ENCODE measurements at places on chromosomes 1 and 21.

GRCh38 chr1:101905283-101905835, 91.4 kb downstream of the OLFM3 start:
- DNase-seq: no peak

DNA sequence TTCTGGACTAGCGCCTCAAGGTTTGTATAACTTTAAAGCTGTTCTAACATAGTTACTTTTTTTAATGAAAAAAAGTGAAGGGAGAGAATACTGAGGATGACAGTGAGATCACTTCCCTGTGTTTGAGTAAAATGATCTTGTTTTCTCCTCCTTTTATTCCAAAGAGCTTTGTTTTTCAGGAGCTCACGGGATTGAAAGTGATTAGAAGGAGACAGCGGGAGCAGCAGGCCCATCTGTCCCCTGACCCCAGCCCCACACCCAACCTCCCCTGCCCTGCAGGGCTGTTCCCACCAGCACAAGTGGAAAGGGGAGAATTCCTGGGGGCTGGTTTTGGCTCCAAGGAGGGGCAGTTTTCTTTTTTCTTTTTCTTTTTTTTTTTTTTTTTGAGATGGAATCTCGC, 2.1 kb upstream of the DNMT3L start:
- DNase-seq: no peak

- DNase-seq: no peak
These were observed 47.1 kb upstream of the OLIG2 start for GRCh38 chr21:32978331-32979270.

- no peak for DNase-seq
These were observed 34.6 kb upstream of the C1orf87 start for GRCh38 chr1:60108196-60108595.

GRCh38 chr1:167579986-167580385, 26.4 kb upstream of the CREG1 start:
- no peak for DNase-seq

DNA sequence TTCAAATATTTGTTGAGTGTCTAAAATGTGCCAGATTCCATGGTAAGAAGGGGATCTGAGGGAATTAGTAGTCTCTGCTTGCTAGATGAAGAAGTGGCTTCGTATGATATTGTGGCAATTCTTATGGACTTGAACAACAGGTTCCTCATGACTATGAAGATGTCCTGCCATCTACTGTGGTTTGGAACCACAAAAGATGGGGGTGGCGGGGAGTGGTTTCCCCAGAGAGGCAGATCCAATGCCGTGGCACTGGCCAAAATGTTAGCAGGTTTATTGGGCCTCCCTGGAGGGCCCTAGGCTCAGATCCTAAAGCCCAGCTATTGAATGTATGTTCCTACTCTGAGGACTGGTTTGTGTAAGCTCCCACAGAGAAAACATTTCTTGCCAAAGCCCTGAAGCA, 120.8 kb downstream of the RGS2 start:
- DNase-seq: no peak

- no peak for DNase-seq
These were observed 3.6 kb downstream of the H6PD start for GRCh38 chr1:9238134-9238533.

- DNase-seq: no peak
These were observed 27.8 kb upstream of the CCSAP start for GRCh38 chr1:229370601-229371021.

GRCh38 chr1:160836561-160836960, 26.1 kb downstream of the CD244 start:
- DNase-seq: no peak

DNA sequence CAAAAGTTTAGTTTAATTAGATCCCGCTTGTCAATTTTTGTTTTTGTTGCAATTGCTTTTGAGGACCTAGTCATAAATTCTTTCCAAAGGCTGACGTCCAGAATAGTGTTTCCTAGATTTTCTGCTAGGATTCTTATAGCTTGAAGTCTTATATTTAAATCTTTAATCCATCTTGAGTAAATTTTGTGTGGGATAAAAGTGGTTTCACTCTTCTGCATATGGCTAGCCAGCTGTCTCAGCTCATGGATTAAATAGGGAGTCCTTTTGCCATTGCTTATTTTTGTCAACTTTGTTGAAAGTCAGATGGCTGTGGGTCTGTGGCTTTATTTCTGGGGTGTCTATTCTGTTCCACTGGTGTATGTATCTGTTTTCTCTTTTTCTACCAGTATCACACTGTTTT, 801.3 kb upstream of the ADGRL4 start:
- DNase-seq: no peak

GRCh38 chr1:88221411-88221810, 462.7 kb upstream of the PKN2 start:
- no peak for DNase-seq

DNA sequence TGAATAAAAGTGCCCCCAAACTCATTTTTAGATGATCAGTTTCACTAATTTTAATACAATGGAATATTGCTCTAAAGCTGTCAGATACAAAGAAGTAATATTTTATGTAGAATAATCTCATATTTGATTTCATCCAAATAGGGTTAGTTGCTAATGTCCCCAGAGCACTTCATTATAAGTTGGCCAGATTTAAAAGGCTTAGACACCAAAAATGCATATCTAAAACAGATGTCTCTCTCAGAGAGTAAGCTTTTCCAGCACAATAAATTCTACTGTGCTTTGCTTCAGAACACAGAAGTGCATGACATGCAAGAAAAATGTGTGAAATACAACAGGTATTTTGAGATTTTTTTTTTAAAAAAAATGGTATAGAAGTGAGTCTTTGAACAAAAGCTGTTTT, 194.2 kb downstream of the LRRIQ3 start:
- DNase-seq: no peak

- DNase-seq: no peak
These were observed 4.7 kb upstream of the C1orf174 start for GRCh38 chr1:3904843-3905185.

- DNase-seq: no peak
These were observed 104.8 kb upstream of the SLC45A1 start for GRCh38 chr1:8213136-8213535.

- DNase-seq: no peak
These were observed 10.8 kb upstream of the SHISA4 start for GRCh38 chr1:201877877-201878401.

GRCh38 chr1:25813734-25814471, 5.9 kb upstream of the MTFR1L start:
- no peak for DNase-seq

GRCh38 chr21:15804247-15805005, 74.6 kb downstream of the USP25 start:
- no peak for DNase-seq

DNA sequence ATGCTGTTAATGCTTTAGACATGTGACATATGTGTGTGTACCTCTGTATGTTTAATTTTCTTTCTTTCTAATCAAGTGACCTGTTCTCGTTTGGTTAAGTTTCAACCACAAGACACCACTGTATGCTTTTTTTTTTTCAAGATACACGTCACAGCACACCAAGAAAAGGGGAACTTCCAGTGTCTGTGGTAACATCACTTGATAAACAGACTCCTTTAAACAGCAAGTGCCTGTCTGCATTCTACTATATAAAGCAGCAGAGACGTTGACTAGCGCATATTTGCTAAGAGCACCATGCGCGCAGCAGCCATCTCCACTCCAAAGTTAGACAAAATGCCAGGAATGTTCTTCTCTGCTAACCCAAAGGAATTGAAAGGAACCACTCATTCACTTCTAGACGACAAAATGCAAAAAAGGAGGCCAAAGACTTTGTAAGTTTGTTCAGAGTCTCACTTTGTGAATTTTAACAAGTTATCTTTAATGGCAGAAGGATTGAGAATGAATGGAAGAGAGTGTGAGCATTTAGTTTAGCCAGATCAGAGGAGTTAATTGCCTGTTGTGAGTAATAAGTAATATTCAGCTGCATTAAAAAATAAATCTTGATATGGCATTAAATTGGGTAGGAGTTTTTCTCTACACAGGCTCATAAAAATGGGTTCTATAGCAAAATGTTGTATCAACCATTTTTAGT, at the start of gene RGS1:
TSS of gene RGS1 (plus strand) at position 275 of the 691 bp plus-strand sequence. CDS start at position 295, 20 bp downstream.
- peak; percentile 31 for DNase-seq

DNA sequence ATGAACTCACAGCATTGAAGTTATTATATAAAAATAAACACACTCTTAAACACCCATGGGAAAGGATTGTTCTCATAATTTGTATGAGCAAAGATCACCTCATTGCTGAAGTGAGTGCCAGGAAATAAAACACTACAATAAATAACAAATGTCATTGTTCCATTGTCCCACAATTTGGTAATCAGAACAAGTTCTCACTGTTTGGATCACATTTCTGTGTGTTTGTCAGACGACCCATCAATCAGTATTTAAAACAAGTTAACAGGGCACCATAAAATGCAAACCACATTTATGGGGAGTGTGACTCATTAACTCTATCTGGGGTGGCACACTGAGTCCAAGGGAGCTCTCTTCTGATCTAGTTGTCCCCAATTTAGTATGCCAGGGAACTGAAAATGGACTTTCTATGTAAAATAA, 124.5 kb downstream of the PTPRC start:
- no peak for DNase-seq

- no peak for DNase-seq
These were observed 21.9 kb downstream of the GPR52 start for GRCh38 chr1:174469687-174470086.

- DNase-seq: no peak
These were observed 46.8 kb upstream of the PPM1J start for GRCh38 chr1:112761714-112762480.

DNA sequence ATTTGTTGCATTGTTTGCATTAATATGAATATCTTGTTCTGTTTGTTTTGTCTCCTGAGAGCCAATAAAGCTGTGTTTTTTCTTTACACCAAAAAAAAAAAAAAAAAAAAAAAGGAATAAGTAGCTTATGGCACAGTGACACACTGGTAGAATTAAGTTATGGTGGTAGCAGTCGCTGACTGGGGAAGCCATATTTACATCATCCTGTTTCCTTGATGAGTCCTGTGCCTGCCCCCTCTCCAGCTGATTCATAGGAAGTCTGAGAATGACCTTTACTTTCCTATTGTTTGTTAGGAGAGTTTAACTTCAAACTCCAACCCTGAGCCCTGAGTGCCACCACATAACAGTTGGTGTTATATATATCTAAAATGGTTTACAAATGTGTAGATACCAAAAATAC, 62.2 kb downstream of the OBSCN start:
- DNase-seq: no peak

DNA sequence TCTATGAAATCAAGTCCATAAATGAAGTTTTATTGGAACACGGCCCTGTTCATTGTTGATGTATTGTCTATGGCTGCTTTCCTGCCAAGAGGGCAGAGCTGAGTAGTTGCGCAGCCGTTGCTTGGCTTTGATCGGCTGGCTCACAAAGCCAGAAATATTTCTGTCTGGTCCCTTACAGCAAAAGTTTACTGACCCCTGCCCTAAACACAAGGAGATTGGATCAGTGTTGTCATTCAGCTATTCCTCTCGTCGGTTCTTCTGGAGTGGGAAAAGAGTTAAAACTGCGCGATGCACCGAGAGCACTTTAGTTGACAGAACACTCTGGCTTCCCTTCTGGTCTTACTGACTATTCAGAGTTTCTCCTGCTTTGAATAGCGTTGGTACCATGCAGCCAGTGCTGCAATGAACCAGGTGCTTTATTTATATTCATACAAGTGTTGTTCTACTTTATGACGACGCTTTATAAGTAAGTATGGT, 868 bp downstream of the ZBTB40 start:
- DNase-seq: no peak

GRCh38 chr21:43353282-43354025, 73.5 kb downstream of the SIK1 start:
- DNase-seq: no peak

DNA sequence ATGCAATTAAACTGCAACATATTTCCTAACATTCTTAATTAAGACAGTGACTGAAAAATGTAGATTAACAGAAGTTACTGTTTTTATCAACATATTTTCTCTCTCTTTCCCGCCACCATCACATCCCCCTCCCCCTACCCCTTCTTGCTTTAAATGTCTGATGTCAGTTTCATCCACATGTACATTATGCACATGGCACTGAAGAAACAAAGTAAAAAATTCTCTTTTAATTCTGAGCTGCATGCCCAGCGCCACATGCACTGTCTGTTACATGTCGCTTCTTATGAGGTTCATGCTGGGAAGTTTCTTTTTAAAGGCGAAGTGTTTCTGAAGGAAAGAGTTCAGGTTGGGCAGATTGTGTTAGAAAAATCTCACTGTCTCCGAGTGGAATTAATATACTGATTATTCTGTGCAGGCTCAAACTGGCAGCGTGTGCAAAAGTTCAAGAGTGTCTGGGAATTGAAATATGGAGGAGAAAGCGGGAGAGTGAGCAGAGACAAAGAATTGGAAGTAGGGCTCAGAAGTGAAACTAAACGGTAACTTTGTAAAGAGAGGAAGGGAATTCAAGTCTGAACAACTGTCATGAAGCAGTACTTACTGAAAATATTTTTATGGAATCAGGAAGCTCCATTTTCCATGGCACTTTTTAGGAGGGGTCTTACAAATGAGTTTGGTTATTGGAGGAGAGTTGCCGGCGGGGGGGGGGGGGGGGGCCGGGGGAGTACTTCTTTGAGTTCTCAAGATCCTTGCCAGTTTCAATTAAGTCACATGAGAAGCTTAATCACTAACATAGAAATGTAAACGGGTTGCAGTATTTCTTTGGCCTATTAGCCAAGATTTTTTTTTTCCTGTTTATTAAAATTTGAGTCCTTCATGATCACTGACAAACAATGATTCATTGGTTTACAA, 217.6 kb downstream of the SDCCAG8 start:
- DNase-seq: no peak

GRCh38 chr1:32241001-32241763, 5.8 kb upstream of the FAM167B start:
- no peak for DNase-seq

DNA sequence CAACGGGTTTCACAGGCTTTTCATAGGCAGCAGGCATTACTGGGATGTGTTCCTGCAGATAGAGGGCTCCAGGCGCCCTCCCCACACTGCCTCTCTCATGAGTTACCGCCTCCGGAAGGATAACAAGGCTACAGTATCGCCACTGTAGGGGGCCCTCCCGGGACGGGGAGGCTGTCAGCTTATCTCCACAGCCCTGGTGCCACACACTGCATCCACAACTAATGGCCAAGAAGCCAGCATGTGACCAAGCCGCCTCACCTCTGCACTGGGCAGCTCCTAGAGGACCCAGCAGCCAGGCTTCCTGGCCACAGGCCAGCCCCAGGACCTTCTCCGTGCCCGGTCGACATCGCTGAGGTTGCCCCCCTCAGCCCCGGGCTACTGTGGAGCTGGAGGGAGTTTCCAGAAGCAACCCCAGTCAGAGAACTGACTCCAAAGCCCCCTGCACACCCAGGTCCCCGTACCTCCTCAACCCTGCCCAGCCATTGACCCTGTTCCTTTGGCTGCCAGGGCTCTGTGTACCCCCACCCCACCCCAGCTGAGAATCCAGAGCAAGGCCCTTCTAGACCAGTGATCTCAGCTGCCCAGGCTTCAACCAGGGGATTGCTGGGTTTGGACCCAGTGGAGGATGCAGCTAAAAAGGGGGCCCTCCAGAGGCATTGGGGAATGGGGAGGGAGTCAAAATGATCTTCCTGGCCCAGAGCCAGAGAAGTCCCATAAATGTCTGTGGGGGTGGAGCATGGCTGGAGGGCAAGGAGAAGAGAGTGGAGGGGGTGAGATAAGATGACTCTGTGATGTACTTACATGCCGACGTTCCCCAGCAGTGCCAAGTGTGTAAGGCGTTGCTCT, 45.0 kb downstream of the NEK2 start:
- no peak for DNase-seq

- no peak for DNase-seq
These were observed 31.6 kb upstream of the ARHGEF10L start for GRCh38 chr1:17507915-17508314.

- no peak for DNase-seq
These were observed 69.2 kb upstream of the RGS2 start for GRCh38 chr1:192739476-192740184.

Data from stimulated activated CD4-positive, alpha-beta T cell treated with anti-CD3 and anti-CD28 coated beads, Interleukin-15, amount 100 ng/mL, for 1 hour (primary cell).